Activated CD4-positive, alpha-beta T cell treated with anti-CD3 and anti-CD28 coated beads, Interleukin-2, amount 10 ng/mL, durations not matched to agents 7 days and 5 days (primary cell): ENCODE measurements at places on chromosomes 4 and X. TPM values are rescaled to one million over a fixed set of nuclear protein-coding genes. Genes with fewer than 3 reads are reported as not detected.

Gene NPY2R
- total RNA-seq = not detected

Gene RBMX2
- 26.8 TPM for total RNA-seq

Gene FGFBP2
- 5.6 TPM for total RNA-seq

Gene ELK1
- total RNA-seq = 56.4 TPM

Gene AADAT
- not detected for total RNA-seq

Gene REPS2
- total RNA-seq = not detected

Gene IL2RG
- total RNA-seq = 447 TPM

Gene ESX1
- not detected for total RNA-seq

Gene PPEF1
- total RNA-seq = not detected

Gene SYTL4
- total RNA-seq = not detected

Gene NCAPG
- total RNA-seq = 93.8 TPM

Gene CDS1
- total RNA-seq = 0.22 TPM

Gene MAGEB10
- total RNA-seq = not detected

Gene LIAS
- total RNA-seq = 14.2 TPM

Gene PACRGL
- 11.7 TPM for total RNA-seq

Gene CXCL5
- total RNA-seq = not detected
